Spinal cord (tissue), 10 donors: ENCODE measurements at places on chromosomes 6 and 20.

GRCh38 chr20:34997131-34997561, 41.5 kb downstream of the MYH7B start:
- no peak for DNase-seq

GRCh38 chr20:63322146-63322932, 29.4 kb downstream of the COL20A1 start:
- DNase-seq, result no peak

DNA sequence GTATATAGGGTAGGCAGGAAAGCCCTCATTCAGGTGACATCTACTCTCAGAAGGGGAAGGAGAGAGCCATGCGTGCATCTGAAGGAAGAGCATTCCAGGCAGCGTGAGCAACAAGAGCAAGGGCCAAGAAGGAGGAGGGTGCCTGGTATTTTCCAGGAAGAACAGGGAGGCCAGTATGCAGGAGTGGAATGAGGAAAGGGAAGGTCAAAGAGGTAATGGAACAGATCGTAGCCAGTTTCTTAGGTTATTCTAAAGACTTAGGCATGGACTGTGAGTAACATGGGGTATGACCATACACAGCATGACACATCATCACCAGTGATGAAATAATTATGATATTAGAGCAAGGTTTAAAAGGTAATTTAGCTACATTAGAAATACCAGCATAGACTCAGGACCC, 24.1 kb downstream of the ALDH8A1 start:
- no peak for DNase-seq

GRCh38 chr6:85436411-85436810, 13.5 kb upstream of the NT5E start:
- no peak for DNase-seq

GRCh38 chr6:134343066-134343465, 25.2 kb upstream of the SGK1 start:
- DNase-seq, result no peak

- no peak for DNase-seq
Measured at GRCh38 chr6:161038229-161039031, 46.9 kb downstream of the MAP3K4 start.

DNA sequence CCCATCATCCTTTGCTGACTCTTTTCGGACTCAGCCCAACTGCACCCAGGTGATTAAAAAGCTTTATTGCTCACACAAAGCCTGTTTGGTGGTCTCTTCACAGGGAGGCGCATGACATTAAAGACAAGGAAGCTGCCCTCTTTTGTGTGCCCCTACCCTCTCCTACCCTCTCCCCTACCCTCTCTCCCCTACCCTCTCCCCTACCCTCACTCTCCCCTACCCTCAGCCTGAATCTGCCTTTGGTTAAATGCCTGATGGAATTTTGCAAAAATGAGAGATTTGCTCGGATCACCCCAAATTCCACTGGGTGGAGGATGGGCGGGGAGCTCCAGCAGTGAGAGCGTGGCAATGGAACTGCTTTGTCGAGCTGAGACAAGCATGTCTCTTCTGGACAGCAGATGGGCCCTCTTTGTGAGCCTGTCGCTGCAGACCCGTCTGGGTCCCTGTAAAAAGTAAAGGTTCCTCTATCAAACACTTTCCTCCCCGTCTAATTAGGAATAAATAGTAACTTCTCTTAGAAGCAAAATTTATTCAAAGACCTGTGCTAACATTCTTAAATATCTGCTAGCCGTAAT, 76.4 kb upstream of the MLN start:
- DNase-seq, result no peak

GRCh38 chr6:66599541-66599940, 892.5 kb upstream of the EYS start:
- no peak for DNase-seq
